Mucosa of descending colon (tissue), 3 donors: ENCODE measurements at places on chromosomes 12 and 14. TPM values are rescaled to one million over a fixed set of nuclear protein-coding genes. Genes with fewer than 3 reads are reported as not detected.

DNA sequence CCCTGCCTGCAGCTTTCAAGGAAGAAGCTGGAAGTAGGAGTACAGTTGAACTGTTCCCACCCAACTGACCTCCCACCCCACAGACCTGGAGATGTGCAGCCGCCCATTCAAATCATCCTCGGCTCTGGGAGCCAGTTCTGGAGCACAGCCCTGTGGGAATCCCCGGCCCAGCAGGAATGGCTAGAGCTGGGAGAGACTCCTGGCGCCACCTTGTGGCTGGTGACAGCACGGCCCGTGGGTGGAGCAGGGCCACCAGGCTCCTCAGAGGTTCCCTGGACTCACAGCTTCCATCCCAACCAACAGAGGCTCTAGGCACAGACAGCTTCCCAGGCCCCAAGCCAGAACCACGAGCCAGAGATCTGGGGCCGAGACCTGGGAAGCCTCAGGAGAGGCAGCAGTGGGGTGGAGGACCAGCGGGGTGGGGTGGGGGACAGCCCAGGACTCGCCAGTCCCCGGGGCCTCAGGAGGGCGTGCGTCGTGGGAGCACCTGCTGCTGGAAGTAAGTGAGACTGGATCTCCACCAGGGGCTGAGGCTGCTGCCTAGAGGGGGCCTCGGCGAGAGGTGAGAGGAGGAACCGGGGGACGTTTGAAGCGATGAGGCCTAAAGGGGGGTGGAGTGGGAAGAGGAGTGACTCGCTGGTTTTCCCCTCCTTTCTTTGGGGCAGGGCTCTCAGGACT, 43.4 kb downstream of the RNF34 start:
- peak; percentile 91 for DNase-seq

DNA sequence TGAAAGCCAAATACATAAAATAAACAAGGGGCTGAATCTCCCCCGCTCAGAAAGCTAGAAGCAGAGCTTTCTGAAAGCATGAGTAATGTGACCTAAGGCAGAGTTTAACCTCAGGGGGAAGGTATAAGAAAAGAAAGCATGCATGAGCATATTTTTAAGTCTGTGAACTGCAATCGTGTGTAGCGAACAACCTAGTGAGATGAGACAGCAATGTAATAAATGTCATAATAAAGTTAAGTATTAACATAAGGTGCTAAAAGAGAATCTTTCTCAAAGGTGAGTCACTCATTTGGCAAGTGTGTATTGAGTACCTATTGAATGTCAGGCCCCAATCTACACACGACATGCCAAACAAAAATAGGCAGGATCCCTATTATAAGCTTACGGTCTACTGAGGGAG, 14.2 kb upstream of the WDR20 start:
- DNase-seq, result no peak

DNA sequence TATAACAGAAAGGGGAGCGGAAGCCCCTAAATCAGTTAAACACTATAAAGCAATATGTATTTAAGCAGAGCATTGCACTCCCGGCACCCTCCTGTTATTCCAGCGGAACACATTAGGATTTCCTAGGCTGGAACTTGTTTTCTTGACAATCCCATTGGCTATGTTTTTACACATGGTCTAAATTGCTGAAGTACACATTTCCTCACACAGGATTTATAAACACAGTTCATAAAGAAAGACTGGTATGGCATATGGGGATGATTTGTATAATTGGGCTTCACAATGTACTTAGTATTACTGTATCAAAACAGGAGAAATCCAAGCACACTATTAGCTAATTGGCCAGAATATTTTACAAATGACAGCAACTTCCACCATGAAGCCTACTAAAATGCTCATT, 23.3 kb downstream of the PAX9 start:
- no peak for DNase-seq

DNA sequence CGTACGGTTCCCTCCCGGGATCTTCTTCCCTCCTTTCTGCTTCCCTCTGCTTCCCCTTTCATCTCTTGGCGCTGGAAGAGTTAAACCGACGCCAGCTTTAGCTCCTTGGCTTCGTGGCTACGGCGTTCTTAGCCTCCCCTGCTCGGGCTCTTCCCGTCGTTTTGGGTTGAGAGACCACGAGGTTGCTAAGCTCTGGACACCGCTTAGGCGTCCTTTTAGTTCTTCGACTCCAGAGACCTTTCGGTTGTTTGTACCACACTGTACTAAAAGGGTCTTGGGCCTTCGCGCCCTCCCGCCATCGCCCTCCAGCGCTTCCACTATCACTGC, 545 bp downstream of the CPSF2 start:
- DNase-seq, result no peak

GRCh38 chr12:62267026-62267425, 6.8 kb downstream of the USP15 start:
- DNase-seq, result no peak

DNA sequence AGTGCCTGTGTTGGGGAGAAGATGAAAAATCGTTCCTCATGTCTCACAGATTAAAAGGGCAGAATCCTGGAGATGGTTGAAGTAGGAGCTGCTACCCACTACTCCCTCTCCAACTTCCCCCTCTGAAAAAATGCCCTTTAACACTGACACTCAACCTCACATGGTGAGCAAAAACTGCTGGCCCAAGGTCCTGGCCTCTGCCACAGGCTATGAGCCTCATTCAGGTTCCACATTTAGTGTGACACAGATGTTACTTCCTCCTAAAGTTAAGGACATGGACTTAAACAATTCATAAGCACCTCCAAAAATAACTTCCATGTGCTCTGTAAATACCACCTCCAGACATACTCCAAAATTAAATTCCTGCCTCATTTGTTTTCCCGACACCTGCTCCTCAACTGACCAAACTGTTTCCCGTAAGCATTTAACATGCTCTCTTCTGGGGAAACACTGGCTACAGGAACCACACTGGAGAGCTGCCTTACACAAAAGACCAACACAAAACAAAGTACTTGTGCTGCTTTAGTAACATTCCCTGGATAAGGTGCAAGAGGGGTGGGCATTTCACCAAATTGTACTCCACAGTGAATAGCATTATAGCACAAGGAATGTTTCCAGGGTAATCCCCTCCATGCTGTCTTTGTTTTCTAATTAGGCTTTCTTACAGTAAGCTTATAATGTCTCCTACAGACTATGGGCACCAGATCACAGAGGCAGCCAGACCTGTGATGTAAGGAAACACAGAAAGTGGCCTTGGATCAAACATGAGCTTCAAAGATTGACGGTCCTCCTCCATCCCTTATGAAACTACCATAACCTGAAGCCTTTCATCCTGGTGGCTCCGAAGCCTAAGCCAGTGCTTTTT, 57.0 kb downstream of the PHLDA1 start:
- no peak for DNase-seq

DNA sequence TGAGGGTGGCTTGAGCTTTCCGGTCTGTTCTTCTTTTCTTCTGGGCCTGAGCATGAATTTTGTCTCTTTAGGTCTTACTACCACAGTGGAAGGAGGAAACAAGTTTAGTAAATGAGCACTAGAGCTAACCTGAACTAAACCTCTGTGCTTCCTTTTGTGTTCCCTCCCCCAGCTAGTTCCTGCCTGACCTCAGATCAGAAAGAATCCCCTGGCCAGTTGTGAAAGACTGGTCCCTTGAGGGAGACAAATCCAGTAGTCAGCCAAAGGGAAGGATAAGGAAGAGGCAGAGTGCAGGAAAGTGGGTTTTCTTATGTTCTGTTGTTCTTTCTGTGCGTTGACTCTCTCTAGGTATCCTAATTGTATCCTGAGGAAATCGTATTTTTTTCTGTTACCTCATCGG, 17.5 kb downstream of the ZNF664 start:
- no peak for DNase-seq

GRCh38 chr12:1920436-1920835, 2.0 kb upstream of the CACNA2D4 start:
- DNase-seq, result no peak

GRCh38 chr12:92436856-92437255, 265.9 kb upstream of the PLEKHG7 start:
- no peak for DNase-seq

DNA sequence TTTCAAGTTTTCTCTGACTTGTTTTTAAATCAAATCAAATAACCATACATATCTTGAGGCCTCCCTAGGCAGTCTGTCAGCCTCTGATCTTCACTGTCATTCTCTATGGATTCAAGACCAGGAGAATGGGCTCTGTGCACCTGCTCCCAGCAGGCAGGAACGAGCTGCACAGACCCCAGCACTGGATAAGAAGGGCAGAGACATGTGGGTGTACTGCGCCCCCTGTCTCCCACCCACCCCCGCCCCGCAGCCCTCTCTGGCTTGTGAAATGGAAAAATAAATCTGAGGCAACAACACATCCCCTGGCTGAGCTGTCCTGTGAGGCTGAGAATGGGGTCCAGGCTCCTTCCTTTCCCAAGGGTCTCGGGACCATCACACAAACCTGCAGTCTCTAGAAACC, 26.3 kb downstream of the CLMN start:
- DNase-seq, result no peak

DNA sequence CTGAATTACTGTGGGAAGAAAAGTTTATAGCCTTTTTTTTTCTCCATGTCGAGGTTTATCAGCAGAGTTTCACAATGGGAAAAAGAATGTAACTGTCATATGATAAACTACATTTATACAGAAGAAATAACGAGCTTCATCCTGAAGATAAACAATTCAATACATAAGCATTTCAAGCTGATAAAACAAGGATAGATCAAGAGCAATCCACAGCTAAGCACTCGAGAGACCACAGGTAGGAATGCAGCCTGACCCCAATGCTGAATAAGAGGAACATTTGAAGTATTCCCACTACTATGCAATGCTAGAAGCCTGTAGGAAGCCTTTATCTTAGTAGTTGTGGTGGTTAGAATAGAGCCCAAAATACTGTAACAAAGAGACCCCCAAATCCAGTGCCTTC, 32.6 kb upstream of the DAAM1 start:
- no peak for DNase-seq

- DNase-seq, result no peak
Observed at GRCh38 chr14:55975281-55975910, 142.8 kb upstream of the PELI2 start.

DNA sequence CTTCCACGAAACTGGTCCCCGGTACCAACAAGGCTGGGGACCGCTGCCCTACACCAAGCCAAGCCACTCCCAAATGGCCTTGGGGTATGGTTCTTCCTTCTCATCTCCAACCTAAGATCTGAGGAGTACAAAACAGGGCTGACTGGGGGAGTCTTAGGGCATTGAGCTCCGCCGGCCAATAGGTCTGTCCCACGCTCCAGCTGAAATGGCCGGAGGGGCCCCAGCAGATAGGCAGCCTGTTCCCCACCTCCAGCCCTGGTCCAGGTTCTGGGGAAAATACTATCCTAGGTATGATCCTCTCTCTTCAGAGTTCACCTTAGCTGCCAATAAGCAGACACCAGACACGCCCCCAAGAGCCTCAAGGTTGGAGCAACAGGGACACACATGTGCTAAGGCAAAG, 90.2 kb downstream of the ACTN1 start:
- DNase-seq, result no peak

- DNase-seq, result no peak
Observed at GRCh38 chr12:4212845-4213244, 60.7 kb upstream of the CCND2 start.

- peak; percentile 51 for DNase-seq
Observed at GRCh38 chr12:1099158-1099557, 108.1 kb downstream of the ERC1 start.

DNA sequence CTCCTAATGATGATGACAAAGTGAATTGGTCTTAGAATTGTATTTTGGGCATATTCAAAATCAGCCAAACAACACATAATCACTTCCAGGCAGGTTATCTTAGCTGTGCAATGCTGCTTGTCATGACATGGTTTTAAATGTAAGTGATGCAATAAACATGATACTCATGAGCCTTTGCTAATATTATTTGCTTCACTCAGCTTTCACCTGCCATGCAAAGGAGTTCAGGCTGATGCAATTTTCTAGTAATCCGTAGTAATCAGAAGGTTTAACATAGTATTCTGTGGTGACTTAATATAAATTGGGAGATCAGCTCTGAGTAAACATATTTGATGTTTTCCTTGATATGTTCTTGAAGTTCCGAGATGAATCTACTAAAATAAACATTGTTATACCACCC, 29.1 kb downstream of the TMEM260 start:
- DNase-seq, result no peak

- DNase-seq, result no peak
Observed at GRCh38 chr12:125892276-125892675, 827.0 kb downstream of the AACS start.

- no peak for DNase-seq
Observed at GRCh38 chr12:112170971-112171596, 45.7 kb downstream of the TRAFD1 start.

DNA sequence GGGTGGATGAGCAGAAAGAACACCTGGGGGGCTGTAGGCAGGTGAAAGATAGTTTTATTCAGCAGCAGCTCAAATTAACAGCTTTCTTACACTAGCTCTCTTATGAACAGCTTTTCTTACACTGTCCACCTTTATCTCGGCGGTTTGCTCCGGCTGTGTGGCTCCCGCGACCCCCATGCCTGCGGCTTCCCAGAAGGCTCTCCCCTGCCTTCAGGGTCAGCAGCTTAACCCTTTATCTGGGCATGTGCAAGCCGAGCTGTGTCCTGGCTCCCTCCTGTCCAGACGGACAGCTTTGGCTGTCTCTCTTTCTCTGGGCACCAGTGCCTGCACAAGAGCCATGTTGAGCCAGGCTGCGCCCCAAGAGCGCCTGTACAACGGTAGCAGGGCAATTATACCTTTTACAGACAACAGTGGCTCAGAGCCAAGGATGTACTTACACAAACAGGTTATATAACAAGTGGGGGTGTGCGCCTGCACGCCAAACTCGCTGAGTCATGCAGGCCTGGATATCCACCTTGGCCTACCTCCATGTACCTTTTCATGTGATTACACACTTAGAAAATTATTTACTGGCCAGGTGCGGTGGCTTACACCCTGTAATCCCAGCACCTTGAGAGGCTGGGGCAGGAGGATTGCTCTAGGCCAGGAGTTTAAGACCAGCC, 28.5 kb upstream of the KLHL42 start:
- peak; percentile 78 for DNase-seq

DNA sequence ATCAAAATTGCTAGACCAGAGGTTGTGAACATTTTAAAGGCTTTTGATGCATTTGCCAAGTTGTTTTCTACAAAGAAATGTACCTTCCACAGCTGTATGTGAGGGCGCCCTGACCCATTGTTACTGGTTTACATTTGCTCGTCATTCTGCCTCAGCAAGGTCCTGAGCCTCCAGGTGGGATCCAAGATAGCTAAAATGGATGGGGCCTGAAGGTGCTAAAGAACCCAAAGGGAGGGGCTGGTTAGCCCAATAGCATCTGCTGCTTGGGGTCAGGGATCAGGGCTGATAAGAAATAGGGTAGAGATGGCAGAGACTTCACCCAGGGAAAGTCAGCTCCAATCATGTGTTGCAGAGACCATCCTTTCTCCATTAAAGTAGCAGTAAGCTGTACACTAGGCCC, 43.1 kb downstream of the GALNT16 start:
- no peak for DNase-seq

The ITGB7 gene
- total RNA-seq, result 13.8 TPM

The EIF2B1 gene
- total RNA-seq, result 37.7 TPM

The OR6C2 gene
- total RNA-seq, result not detected

The AKAP5 gene
- 7.4 TPM for total RNA-seq

The ANKRD33 gene
- total RNA-seq, result not detected

The PTPRO gene
- 11.0 TPM for total RNA-seq

The LIN7A gene
- 3.1 TPM for total RNA-seq

The ACSM4 gene
- total RNA-seq, result not detected

The SELPLG gene
- total RNA-seq, result 6.5 TPM

The TMEM179 gene
- total RNA-seq, result 0.64 TPM

The GLIPR1L2 gene
- total RNA-seq, result 0.52 TPM
